Naive thymus-derived CD4-positive, alpha-beta T cell (primary cell): ENCODE measurements at places on chromosomes 12 and 14. TPM values are rescaled to one million over a fixed set of nuclear protein-coding genes. Genes with fewer than 3 reads are reported as not detected.

The SERPINA4 gene
- not detected for total RNA-seq

The TMTC1 gene
- total RNA-seq = 0.61 and 0.73 TPM in 2 replicates

The ATXN3 gene
- 31.2 TPM for total RNA-seq

The OR10G3 gene
- not detected for total RNA-seq

The AP1G2 gene
- total RNA-seq = 293 TPM
